ENCODE measurements at places on chromosomes 6 and 20.

- DNase-seq: peak; percentile 84
Observed at GRCh38 chr20:49646126-49646525, 67.6 kb downstream of the B4GALT5 start.

DNA sequence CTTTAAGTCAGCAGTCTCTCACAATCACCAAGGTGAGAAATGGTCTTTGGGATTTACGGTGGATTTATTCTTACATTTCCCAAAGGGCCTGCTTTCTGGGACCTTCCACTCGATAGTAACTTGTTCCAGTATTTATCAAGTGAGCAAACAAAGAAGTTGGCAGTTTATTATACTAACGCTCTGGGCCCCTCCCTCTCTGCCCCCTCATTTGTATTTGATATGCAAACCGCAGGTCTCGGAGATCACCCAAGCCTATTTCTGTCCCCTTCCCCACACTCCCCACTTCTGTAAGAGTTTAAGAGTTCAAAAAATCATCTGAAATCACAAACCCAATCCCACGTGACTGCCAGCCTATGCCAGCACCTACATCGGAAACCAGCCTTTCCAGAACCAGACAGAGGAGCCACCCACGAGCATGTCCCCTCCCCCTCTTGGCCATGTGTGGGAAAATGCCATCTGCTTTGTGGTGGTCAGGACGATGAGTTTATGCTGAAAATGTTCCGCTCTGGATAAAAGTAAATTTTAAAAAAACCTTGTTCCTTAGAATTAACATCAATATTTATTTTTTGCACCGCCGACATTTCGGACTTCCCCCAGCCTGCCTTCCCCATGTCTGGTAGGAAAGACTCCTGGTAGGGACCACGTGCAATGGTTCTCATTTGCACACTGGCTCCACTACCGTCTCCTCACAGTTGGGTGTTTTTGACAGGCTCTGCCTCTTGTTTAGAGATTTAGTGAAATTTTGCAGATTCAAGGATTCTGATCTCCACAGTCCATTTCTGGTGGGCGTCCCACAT, 281.0 kb downstream of the TFAP2C start:
- no peak for DNase-seq

DNA sequence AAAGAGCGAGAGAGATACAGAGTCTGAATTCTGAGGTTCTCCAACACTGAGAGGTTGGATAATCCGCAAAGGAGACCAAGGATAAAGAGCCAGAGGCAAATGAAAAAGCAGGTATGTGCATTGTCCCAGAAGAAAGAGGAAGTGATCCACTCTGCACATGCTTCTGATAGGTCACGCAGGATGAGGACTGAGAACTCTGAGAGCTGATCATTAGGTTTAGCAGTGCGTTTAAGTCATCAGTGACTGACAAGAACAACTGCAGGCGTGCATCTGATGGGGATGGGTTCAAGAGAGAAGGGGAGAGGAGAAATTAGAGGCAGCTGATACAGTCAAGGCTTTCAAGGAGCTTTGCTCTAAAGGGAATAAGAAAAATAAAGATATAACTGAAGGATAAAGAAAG, 301.2 kb upstream of the SGK1 start:
- DNase-seq: no peak

DNA sequence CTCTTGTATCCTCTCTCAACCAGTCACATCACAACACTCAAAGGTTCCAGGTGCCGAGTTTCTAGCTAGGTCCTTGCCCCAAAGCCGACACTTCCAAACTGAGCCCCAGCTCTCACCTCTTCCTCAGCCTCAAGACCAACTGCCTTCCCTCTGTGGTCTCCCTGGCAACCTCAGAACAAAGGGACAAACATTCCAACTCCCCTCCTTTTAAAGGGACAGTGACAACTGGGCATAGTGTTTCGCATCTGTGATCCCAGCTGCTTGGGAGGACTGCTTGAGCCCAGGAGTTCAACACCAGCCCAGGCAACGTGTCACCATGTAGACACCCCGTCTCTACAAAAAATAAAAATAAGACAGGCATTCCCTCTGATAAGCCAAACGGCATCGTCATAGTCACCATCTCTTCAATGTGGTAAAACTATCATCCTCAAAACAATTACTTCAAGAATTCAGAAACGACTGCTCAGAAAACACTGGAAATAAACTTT, 11.3 kb downstream of the DIDO1 start:
- DNase-seq: peak; percentile 59

GRCh38 chr6:87909849-87910248, 137.8 kb upstream of the SPACA1 start:
- DNase-seq: peak; percentile 67

- no peak for DNase-seq
Observed at GRCh38 chr6:7701212-7701834, 24.6 kb upstream of the BMP6 start.

DNA sequence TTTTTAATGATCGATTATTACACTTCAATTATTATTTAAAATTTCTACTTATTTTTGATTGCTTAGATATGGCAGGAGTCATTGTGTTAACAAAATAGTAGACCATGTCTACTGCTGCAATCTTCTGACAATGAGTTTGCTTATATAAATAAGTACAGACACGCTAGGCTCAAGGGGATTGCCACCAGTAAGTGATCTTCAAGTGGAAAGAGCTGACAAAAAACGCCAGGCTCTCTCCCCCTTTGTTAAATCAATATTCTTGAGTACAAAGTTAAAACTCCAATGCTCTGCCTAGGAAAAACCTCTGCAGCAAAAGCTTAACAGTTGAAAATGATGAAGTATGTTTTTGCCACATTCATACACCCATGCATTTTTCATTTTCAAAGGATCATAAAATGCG, 738.1 kb downstream of the HDGFL1 start:
- DNase-seq: no peak

Data from EH (cell line).